Esophagus muscularis mucosa (tissue), 4 donors: ENCODE measurements at places on chromosomes 12 and 14. TPM values are rescaled to one million over a fixed set of nuclear protein-coding genes. Genes with fewer than 3 reads are reported as not detected.

- H3K4me3 ChIP-seq, result no peak overlapping the region
- H3K27ac ChIP-seq, result no peak overlapping the region
- DNase-seq, result no peak
These were observed 390.1 kb downstream of the KCNH5 start for GRCh38 chr14:62655166-62655565.

DNA sequence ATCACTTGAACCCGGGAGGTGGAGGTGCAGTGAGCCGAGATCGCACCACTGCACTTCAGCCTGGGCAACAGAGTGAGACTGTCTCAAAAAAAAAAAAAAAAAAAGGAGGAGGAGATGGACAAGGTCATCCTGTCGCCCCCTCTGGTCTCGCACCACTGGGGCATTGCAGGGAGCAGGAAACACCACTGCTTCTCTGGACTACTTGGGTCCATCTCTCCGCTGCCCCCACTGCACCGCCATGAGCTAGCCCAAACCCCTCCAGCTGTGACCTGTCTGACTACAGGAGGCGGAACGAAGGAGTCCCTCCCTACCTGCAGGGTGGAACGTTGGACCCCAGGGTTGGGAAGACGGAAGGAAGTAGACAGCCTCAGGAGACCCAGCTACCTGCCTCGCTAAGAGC, 18.2 kb upstream of the FAM222A start:
- no peaks in the 10 kb centered on the region for H3K27me3 ChIP-seq
- H3K4me1 ChIP-seq, result no peaks in the 10 kb centered on the region
- H3K4me3 ChIP-seq, result no peak overlapping the region
- no peak overlapping the region for H3K27ac ChIP-seq
- DNase-seq, result no peak

GRCh38 chr14:52730709-52731111, 744 bp downstream of the STYX start:
- peaks cover 32% of the 10 kb centered on the region for H3K4me1 ChIP-seq
- no peak for DNase-seq
- H3K27me3 ChIP-seq, result no peaks in the 10 kb centered on the region
- peak overlapping the region; percentile 91 for H3K27ac ChIP-seq
- H3K36me3 ChIP-seq, result peaks cover 22% of the 10 kb centered on the region

The SIRT4 gene
- 0.66 TPM for total RNA-seq

The CEP128 gene
- 12.9 TPM for total RNA-seq
